Brain pericyte (primary cell): ENCODE measurements at places on chromosomes 12 and 14.

DNA sequence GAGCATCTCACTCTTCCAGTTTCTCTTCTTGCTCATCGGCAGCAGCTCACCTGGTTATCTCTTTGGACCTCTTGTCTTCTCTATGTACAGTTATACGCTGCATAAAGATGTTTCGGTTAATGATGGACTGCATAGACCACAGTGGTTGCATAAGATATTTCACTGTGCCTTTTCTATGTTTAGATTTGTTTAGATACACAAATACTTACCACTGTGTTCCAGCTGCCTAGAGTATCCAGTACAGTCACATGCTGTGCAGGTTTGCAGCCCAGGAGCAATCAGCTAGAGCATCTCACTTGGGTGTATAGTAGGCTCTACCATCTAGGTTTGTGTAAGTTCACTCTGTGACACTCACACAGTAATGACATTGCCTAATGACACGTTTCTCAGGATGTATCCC, 57.6 kb downstream of the FBXL14 start:
- DNase-seq = no peak

GRCh38 chr14:37023875-37024565, 148.4 kb downstream of the SLC25A21 start:
- DNase-seq = no peak

GRCh38 chr12:91367234-91367849, 184.7 kb upstream of the DCN start:
- no peak for DNase-seq

GRCh38 chr12:1841586-1842182, 21.3 kb downstream of the LRTM2 start:
- no peak for DNase-seq

- no peak for DNase-seq
Measured at GRCh38 chr12:124750787-124751471, 112.7 kb downstream of the SCARB1 start.

DNA sequence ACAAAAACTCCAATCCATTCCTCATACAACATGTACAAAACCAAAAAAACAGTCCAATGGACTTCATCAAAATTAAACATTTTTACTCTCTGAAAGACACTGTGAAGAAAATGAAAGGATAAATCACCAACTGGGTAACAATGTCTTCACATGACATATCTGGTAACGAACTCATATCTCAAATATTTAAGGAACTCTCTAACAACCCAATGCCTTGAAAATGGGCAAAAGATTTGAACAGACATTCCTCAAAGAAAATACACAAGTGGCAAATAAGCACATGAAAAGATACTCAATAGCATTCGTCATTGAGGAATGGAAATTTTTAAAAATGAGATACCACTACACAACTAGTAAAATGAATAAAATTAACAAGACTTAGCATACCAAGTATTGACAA, 198.7 kb upstream of the RASSF8 start:
- no peak for DNase-seq

- DNase-seq = no peak
Measured at GRCh38 chr14:38851111-38851510, 251.9 kb downstream of the SEC23A start.

DNA sequence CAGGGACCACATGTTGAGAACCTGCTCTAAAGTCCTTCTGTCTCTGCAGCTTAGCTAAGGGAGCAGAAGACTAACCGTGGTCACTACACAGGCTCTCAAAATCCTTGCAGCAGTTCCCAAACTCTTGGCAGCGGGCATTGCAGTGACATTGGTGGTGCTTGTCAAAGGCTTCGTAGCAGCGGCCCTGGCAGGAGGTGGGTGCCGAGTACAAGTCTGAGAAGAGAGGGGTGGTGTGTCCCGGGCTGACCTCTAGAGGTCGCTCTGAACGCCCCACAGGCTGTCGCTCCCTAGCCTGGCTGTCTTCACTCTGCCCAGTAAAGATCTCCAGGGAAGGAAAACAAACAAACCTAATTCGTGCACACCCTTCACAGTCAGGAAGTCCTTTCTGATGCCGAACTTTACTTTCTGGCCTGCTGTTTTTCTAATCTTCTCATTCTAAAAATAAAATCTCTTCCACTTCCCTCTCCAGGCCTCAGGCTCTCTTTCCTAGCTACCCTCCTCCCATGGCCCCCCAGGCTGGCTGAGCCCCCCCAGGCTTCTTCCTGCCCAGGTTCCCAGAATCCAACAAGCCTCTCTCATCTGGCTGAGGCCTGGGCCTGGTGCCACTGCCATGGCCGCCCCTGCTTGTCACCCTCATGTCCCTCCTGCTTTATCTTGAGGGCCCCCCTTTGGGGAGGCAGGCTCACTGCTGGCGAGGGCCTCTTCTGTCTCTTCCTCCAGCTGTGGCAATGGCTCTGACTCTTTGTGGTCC, 7.7 kb downstream of the ENDOU start:
- peak; percentile 53 for DNase-seq

DNA sequence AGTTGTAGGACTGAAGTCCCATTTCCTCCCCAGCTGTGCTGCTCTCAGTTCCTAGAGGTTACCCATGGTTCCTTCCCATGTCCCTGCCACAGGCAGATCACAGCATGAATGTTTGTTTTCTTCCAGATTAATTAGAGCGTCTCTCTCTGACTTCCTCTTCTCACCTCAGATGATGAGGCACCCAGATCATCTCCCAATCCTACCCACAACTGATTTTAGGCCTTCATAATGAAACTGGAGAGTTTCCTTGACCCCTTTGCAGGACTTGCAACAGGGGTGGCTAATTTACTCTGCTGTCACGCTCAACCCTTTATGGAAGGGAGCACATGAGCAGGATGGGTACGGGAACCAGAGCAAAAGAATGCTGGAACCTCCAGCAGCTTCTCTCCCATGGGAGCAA, 32.1 kb upstream of the TXNRD1 start:
- no peak for DNase-seq

- no peak for DNase-seq
Measured at GRCh38 chr14:85402569-85403162, 127.3 kb upstream of the FLRT2 start.

DNA sequence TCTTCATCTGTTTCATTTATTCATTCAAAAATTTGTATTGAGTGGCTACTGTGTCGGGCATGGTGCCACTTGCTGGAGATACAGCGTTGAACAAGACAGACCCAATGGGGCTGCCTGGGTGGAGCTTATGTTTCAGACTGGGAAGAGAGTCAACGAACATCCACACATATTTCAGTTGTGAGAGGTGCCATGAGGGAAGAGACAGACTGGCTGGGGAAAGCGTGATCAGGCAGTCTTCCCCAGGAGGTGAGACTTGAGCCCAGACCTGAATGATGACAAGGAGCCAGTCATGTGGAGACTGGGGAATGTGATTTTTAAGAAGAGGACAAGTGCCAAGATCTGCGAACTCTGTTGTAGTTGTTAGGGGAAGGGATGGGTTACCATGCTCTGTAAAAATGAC, 12.2 kb downstream of the BICD1 start:
- DNase-seq = no peak

DNA sequence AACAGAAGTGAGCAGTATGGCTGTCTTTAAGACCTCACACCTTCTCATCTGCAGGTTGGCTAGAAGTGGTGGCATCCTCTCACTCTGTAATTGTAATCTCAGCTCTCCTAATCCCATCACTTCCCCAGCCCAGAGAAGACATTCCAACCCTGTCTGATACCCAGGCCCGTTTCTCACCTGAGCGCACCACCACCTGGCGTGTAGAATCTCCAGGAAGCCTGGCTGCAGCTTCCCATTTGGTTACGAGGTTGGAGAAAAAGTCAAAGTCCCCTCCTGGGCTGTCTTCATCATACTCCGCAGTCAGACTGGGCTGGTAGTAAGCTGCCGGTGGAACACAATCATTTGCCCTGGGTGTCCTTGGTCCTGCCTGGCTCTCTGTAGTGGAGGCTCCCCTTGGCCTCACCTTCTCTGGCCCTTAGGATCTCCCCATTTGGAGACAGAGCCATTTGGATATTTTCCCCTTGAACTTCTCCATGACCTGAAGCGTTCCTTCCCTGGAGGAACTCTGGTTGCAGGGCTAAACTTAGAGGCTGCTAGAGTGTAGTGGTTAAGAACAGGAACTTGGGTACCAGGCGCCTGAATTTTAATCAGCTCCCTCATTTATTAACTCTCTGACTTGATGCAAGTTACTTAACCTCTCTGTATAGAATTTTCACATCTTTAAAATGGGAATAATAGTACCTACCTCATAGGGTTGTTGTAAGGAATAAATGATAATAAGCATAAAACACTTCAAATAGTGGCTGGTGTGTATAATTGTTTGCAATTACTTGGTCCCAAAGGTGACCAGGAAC, 1.8 kb downstream of the SDR39U1 start:
- no peak for DNase-seq

DNA sequence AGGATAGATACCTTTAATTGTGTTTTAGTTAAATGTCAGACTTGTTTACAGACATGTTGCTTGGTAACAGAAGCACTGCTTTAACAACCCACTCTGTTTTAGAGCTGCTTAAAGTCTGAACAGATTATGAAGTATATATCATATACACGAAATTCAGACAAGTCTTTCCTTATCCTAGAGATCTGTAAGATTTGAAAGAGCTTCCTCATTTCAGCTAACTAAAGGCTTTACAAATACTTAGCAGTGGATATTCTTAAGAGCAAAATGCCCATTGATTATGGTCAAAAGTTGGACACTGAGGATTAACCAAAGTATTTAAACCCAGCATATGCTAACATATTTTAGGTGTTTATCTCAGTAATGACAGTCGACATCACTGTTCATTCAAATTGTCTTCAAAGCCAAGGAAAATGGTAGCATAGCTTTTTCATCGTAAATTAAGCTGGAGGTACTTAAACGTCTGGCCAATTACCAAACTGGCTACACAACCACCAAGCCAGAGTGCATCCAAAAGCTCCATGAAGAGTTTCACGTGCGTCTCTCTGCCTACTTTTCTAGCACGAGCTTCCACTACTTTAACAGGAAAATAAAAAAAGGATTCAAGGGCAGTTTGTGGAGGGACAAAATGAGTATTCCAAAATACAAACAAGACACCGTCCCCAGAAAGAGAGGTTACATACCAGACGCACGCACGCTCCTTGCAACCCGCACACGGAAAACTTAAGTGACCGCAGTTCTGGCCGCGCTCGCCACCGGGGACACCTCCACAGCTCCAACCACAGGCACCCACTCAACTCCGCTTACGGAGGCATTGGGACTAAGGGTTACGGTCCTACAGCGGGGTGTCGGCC, 565 bp downstream of the CEP83 start:
- DNase-seq = peak; percentile 15

- DNase-seq = no peak
Measured at GRCh38 chr12:58967561-58967960, 47.3 kb upstream of the LRIG3 start.

- DNase-seq = no peak
Measured at GRCh38 chr12:76967181-76967885, 88.5 kb upstream of the CSRP2 start.

DNA sequence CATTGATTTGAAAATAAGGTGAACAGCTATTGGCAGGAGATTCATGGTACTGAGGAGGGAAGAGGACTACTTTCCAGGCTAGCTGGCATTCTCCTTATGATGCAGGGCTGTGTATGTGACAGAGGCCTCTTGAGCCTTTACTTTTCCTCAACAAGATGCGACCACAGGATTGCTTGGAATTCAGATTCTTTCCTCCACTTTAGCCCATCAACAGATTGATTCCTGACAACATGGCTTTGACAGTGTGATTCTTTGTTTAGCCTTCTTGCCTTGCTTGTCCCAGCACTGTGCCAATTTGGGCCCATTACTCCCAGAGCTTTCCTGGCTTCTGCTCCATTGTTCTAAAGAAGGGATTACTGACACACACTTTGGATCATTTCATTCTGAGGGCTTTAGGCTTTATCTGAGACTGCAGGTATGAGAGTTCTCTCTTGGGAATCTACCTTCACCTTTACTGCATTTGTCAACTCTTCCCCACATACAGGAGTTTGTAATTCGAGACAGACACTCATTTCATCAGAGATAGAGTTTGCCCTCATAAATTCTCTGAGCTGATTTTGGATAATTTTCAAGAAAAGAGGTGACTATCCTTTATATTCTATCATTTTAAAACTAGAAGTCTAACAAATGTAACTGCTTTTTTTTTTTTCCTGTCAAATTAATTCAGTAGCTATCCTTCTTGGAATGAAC, 206.4 kb upstream of the GZMB start:
- no peak for DNase-seq

GRCh38 chr14:33938131-33938949, 12.5 kb downstream of the EGLN3 start:
- no peak for DNase-seq

DNA sequence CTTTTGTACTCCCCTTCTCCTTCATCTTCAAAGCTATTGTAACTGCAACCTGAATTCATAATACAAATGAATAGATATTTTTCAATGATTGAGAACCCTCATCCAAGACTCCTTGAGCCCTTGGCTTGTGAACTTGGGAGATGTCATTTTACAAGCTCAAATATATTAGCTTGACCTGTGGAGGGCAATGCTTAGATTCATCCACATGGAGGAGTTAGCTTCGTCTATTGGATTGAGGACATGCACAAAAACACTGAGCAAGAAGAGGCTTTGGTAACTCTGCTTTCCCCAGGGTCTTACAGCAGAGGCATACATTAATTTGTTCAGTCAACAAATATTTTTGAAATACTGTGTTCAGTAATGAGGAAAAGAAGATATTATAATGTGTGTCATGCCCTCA, 101.1 kb downstream of the OTOGL start:
- DNase-seq = no peak

- no peak for DNase-seq
Measured at GRCh38 chr12:124851342-124851741, 12.3 kb downstream of the SCARB1 start.

- DNase-seq = peak; percentile 45
Measured at GRCh38 chr14:68210729-68211299, 391.2 kb downstream of the RAD51B start.

GRCh38 chr12:77940011-77940423, 109.3 kb downstream of the NAV3 start:
- DNase-seq = no peak

- DNase-seq = no peak
Measured at GRCh38 chr12:127101076-127101475, 1165.9 kb upstream of the TMEM132C start.

- no peak for DNase-seq
Measured at GRCh38 chr12:4026517-4026916, 153.3 kb upstream of the PARP11 start.

DNA sequence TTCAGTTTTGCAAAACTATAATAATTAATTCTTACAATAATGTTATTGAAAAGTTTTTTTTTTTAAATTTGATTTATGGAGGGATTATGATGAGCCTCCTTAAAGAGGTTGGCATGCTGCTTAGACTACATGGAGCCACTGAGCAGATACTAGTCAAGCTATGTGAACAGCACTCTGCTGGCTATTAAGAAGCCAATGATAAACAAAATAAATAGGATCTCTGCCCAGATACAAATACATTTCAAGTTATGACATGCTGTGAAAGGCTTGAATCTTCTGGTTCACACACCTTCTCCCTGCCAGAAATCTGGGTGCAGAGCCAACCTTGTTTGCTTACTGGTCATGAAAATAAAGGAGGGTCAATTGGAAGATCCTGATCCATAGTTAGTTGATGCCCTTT, 107.4 kb upstream of the NAV3 start:
- DNase-seq = no peak
